ENCODE measurements at places on chromosomes 4 and X.

DNA sequence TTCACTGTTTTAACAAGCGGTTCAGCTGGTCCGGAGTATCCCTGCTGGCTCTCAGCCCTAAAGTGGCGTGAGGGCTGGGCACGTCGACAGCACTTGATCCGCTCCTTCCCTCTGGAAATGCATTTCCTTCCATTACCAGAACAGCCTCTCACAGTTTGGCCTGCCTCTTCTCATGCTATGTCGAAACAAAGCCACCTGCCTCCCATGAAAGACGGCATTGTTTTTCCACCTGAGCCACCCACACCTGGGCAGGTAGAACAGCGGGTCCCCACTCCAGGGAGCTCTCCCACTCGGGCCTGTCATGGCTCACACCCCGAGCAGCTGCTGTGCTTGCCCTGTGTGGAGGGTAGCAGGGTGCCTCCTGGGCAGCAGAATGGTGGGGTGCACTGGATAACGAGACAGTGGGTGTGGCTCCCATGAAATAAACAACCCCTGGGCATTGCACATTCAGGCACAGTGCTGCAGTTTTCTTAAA is 86.2 kb downstream of the FHDC1 start:
- DNase-seq = no peak

DNA sequence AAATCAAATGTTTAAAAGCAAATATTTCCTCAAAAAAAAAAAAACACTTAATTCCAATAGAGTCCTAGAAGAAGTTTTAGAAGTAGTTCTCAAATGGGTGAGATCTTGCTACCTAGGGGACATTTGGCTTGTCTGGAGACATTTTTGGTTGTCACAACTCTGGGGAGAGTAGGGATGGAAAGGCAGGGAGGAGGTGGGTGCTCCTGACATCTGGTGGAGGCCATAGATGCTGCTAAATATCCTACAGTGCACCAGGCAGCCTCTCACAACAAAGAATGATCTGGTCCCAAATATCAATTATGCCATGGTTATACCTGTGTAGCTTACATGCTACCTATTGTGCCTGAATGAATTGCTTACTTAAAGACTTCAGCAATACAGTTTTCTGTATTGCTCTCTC is 46.8 kb downstream of the CPE start:
- DNase-seq = no peak

DNA sequence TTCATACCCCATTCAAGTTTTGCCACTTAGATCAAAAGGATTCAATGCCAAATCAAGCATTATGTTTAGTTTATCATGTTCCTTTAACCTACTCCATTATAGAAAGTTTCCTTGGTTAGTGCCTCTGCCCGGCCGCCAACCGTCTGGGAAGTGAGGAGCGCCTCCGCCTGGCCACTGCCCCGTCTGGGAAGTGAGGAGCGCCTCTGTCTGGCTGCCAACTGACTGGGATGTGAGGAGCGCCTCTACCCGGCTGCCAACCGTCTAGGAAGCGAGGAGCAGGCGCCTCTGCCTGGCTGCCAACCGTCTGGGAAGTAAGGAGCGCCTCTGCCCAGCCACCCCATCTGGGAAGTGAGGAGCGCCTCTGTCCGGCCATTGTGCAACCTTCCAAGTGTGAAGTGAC is 36.3 kb upstream of the PDGFRA start:
- no peak for DNase-seq

GRCh38 chrX:84047339-84047738 is 140.7 kb downstream of the RPS6KA6 start:
- DNase-seq = no peak
